ENCODE measurements at places on chromosomes 2 and 18. TPM values are rescaled to one million over a fixed set of nuclear protein-coding genes. Genes with fewer than 3 reads are reported as not detected.

The INHA gene
- not detected for total RNA-seq

The SERPINB4 gene
- not detected for total RNA-seq

The AFF3 gene
- 3.1 TPM for total RNA-seq

The RBKS gene
- 8.9 TPM for total RNA-seq

The CGREF1 gene
- 3.7 TPM for total RNA-seq

The MAP4K3 gene
- 6.5 TPM for total RNA-seq

The ASPRV1 gene
- 0.76 TPM for total RNA-seq

The UGT1A5 gene
- total RNA-seq: not detected

The EPG5 gene
- 15.3 TPM for total RNA-seq

The HOXD9 gene
- total RNA-seq: not detected

- DNase-seq: peak; percentile 41
Observed at GRCh38 chr2:65377556-65378192, 54.7 kb downstream of the SPRED2 start.

DNA sequence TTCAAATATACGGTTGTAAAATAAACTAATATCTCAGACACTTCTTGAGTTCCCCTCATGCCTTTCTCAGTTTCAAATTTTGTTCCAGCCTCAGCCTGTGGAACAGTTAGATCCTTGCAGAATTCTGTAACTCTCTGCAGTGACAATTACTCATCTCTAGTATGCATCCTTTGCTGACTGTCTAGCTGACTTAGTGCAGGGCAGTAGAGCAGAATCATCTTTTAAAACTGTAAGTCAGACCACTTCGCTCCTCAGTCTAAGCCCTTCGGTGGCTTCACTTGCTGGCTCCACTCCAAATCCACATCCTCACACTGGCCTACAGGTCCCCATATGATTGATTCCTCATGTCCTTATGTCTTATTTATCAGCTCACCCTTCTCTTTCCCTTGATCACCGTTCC, 164.1 kb upstream of the ZSWIM2 start:
- no peak for DNase-seq

DNA sequence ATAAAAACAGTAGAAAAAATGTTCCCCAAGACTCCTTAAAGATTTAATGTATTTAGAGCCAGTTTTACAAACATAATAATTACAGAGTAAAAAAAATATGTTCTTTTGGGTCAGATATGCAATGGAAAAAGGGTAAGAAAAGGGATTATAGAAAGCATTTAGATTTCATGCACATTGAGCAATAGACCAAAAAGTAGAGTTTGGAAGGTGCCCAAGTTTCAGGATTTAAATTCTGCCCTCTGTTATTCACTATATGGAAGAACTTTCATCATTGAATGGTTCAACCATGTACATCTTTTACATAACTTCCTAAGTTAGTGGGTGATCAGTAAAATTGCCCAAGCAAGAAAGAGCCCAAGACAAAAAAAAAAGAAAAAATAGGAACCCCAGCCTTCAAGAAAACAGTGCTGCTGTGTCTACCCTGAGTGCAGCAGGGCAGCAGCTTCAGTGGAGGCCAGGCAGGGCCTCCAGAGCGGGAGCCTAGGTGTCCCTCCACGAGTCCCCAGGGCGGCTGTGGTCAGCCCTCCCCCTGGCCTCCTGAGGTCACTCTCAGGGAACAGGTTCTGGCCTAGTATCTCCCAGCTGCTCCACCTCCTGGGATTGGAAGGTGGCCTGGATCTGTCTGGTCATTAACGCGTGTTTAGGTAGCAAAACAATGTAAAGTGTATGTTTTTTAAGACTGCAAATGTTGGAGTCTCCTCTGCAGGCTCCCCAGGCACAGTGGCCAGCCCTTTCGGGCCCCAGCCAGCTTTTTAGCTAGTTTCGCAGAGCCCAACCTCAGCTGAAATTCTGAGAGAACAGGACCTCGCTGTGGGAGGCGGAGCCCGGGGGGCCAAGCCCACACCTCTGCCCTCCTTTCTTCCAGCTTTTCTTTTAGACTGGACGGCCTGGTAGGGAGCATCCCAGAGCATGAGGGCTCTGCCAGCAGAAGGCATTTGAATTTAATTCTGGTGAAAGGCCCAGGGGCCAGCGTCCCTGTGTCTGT, 77.3 kb downstream of the TEX51 start:
- no peak for DNase-seq

- peak; percentile 85 for DNase-seq
Observed at GRCh38 chr2:236512902-236513435, 56.7 kb upstream of the ACKR3 start.

DNA sequence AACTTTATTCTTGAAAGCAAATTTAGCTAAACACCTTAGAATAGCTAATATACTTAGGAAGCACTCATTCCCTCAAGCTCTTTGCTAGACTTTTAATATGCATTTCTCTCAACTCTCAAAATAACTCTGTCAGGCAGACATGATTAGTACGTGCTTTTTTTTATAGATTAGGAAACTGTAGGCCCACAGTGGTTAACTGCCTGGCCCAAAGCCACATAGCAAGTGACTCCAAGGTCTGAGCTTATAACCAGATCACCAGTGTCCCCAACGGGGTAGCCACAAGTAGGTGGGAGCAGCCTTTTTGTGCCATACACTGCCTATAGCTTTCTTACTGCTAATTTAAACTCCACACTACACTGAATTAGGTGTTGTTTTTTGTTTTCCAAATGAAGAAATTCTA, 576.8 kb downstream of the METTL4 start:
- DNase-seq: no peak

DNA sequence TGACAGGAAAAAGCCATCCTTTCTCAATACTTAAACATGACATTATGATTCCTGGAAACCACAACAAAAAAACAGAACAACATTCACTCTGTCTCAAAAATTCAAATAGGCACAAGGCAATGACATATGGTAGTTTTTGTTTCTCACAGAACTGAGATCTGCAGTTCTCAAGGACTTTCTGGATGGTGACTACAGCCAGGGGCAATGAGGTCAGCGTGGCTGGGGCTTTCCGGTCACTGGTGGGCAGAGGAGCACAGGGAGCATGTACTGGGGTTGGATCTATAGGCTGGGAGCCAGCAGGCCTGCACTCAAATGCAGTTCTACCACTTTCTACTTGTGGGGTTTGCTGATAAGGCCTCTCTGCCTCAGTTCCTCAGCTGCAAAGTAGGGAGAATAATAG, 72.0 kb downstream of the CTAGE1 start:
- peak; percentile 24 for DNase-seq

- no peak for DNase-seq
Observed at GRCh38 chr2:43001055-43001378, 208.6 kb upstream of the HAAO start.

DNA sequence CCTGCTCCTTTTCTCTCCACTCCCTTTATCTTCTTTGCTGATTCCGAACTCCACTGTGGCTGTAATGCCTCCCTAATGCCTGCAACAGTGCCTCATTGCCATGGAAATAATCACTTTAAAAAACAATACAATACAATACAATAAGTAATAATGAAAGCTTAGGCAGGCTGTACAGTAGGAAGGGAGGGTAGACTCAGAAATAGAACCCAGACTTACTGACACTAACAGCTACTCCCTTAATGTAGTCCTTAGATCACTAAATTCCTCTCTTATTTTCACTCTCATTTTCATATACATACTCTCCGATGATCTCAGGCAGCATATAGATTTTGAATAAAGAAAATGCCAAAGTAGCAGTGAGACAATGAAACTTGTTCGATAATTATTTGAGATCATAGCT, 70.2 kb downstream of the DLGAP1 start:
- DNase-seq: no peak

DNA sequence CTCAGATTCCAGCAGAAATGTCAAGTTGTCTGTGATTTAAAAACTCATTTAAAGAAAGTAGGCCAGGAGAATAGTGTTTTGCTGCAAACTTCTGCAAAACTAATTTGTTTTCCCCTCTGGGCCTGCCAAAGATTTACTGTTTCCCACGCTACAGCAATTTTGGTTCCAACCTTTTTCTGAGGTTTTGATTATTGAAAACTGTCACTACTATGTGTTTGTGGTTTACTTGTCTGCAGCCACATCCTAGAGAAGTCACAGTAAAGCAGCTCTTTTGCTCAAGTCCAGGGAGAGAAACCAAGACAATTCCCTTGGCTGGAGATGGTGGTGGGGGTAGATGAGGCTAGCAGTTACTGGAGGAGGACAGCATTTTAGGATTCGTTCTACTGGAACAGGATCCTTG, 12.8 kb downstream of the IL1R2 start:
- no peak for DNase-seq

DNA sequence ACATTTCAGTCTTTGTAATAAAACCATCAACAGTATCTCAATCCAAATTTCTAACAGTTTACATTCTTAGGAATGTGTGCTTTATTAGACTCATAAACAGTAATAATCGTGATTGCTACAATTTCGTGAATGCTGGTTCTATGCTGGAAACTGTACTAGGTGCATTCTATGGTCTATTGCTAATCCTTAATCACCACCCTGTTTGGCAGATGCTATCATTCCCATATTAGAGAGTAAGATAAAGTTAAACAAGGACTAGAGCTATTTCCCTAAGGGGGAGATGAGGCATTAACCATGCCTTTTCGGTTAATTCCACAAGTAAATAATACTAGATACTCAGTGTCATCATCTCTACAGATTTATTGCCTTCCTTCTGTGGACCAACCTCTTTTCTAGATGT, 244.0 kb downstream of the PAX3 start:
- no peak for DNase-seq

GRCh38 chr2:224944707-224945547, 97.3 kb downstream of the DOCK10 start:
- no peak for DNase-seq

- DNase-seq: no peak
Observed at GRCh38 chr2:232336981-232337720, 41.4 kb upstream of the ALPP start.

DNA sequence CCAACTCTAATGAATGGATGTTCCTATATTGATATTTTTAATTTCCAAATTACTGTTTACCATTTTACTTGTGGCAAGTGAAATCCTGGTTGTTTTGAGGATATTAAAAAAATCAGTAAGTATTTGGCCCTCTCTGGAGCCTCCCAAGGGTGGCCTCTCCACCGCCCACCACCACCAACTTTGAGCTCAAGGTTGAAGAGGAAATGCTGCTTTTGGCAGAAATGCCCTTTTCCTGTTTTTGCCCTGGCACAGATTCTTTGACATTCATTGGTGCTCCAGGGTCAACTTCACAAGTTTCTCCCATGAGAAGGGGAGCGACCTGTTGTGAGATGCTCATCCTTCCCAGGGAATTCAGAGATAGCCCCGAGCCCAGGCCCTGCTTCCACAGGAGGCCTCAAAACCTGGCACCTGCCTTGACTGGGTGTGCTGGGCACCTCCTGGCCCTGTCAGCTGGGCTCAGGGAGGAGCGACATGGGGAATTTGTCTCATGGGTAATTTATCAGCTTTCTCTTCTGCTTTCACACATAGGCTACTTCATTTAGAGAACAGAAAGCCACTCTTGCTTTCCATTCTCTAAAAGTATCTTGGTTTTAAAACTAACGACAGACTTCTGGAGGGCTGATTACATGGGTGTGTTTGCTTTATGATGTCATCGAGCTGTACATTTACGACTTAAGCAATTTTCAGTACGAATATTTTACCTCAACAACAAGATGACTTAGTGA, 6.9 kb downstream of the CD8A start:
- peak; percentile 67 for DNase-seq

DNA sequence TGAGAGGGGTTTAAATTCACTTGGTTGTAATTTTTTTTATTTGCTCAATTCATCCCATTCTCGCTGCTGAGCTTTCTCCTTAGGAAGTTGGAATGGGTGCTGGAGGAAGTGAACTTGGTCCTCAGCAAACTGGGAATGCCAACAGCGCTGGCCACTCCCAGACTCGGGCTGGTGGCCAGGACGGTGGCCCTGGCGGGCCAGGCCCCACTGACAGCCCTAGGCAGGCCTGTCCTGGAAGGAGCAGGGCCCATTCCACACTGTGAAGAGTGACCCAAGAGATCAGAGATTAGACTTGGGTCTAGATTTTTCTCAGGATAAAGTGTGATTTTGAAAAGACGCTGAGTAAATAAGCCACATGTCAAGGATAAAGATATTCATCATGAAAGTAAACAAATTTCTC, 132.7 kb downstream of the HDAC4 start:
- DNase-seq: peak; percentile 1

DNA sequence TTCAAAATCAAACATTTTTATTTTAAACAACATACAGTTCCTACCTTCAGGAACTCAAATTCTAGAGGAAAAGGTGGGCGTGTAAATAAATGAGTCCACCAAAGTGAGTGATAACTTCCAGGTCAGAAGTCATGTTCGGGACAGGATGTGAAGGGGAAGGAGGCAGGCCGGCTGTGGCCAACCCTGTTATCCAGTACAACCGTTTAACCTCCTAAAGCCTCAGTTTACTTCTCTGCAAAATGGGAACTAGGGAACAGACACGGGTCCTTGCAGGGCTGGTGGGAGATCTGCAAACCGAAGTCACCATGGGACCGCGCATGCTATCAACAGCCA, 373 bp downstream of the EIPR1 start:
- DNase-seq: peak; percentile 66

DNA sequence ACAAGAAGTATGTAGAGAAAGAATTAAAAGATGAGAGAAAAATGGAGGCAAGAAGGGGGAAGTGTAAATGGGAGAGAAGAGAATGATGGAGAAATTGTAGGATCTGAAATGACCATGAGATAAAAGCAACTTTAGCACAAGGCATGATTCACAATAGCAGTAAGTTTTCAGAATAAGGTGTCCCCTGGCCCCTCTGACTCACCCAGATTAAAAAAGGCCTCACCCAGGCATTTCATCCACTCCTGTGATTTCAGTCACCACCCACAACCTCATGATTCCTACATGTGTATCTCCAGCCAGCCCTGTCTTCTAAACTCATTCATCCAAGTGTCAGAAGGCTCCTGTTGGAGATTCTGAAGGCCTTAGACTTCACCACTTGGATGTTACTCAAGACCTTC, 56.6 kb downstream of the SP100 start:
- peak; percentile 77 for DNase-seq

GRCh38 chr2:228938629-228939028, 332.5 kb downstream of the PID1 start:
- DNase-seq: no peak

DNA sequence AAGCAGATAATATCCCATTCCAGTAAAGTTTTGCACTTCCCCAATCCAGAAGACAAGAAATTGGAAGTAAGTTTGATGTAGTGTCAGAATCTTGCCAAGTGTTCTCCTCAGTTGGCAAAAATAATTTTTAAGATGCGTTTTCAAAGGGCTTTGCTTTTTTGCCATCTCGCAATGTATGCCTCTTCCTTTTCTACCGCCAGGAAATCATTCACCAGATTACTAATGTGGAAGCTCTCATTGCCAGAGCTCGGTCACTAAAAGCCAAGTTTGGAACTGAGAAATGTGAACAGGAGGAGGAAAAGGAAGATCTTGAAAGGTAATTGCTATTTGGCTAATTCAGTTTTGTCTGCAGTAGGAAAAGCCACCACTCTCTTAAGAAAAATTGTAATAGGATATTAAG, 110.7 kb downstream of the RAB3GAP1 start:
- DNase-seq: no peak

- DNase-seq: no peak
Observed at GRCh38 chr2:216769626-216770025, 74.3 kb upstream of the IGFBP5 start.

GRCh38 chr2:127102521-127103242, 4.3 kb downstream of the BIN1 start:
- DNase-seq: no peak

GRCh38 chr2:191657977-191658376, 20.0 kb upstream of the NABP1 start:
- DNase-seq: no peak
